NCI-H2081 treated with DMSO at 0.1 percent for 48 hours (cell line): ENCODE measurements at places on chromosomes 2 and 18.
A peak's percentile ranks its signal among the peaks of the same experiment; 100 is the strongest.

GRCh38 chr2:24743924-24744323 is 49.3 kb downstream of the PTRHD1 start:
- no peak for DNase-seq

GRCh38 chr2:55616551-55617174 is 759 bp downstream of the PPP4R3B start:
- DNase-seq, result no peak

GRCh38 chr2:98118161-98118560 is 31.2 kb downstream of the VWA3B start:
- DNase-seq, result no peak

GRCh38 chr18:43596105-43596712 is 318.9 kb upstream of the SYT4 start:
- peak; percentile 34 for DNase-seq

- DNase-seq, result no peak
These were observed 971.9 kb downstream of the DCDC2C start for GRCh38 chr2:4675295-4675694.

- DNase-seq, result no peak
These were observed 909.4 kb upstream of the GYPC start for GRCh38 chr2:125746321-125747164.

- DNase-seq, result no peak
These were observed 439.9 kb upstream of the ETAA1 start for GRCh38 chr2:66957198-66957597.

DNA sequence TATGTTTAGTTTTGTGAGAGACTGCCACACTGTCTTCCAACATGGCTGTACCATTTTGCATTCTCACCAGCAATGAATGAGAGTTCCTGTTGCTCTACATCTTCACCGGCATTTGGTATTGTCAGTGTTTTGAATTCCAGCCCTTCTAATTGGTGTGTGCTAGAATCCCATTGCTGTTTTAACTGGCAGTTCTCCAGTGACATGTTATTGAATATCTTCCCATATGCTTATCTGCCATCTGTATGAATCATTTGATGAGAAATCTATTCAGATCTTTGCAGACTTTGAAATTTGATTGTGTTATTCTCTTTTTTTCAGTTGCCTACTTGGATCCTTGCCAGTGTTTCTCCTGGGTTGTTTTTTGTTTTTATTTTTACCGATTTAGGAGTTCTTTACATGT is 99.0 kb downstream of the SNTG2 start:
- DNase-seq, result no peak

- DNase-seq, result no peak
These were observed 53.5 kb downstream of the ATP8B1 start for GRCh38 chr18:57749604-57749970.

DNA sequence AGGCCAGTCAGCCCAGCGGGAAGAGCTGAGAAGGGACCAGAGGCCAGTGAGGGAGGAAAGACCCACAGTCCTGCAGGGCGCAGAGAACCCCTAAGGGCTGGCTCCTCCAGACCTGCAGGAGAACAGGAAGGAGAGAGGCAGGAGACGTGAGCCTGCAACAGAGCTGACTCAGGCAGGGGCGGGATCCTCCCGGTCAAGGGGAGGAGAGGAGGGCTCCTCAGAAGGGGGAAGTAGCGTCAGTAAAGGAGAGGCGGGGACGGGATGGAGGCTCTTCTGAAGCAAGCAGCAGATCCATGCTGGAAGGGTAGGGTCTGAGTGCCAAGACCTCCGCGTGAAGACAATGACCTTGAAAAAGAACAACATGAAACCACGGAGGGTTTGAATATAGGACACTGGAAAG is 50.8 kb downstream of the TRABD2A start:
- no peak for DNase-seq

GRCh38 chr2:172092716-172093415 is 7.6 kb downstream of the DLX1 start:
- DNase-seq, result no peak

- DNase-seq, result no peak
These were observed 58.1 kb upstream of the ERBB4 start for GRCh38 chr2:212596688-212597087.

- DNase-seq, result no peak
These were observed 129.4 kb downstream of the LYPD6B start for GRCh38 chr2:149167941-149168340.

DNA sequence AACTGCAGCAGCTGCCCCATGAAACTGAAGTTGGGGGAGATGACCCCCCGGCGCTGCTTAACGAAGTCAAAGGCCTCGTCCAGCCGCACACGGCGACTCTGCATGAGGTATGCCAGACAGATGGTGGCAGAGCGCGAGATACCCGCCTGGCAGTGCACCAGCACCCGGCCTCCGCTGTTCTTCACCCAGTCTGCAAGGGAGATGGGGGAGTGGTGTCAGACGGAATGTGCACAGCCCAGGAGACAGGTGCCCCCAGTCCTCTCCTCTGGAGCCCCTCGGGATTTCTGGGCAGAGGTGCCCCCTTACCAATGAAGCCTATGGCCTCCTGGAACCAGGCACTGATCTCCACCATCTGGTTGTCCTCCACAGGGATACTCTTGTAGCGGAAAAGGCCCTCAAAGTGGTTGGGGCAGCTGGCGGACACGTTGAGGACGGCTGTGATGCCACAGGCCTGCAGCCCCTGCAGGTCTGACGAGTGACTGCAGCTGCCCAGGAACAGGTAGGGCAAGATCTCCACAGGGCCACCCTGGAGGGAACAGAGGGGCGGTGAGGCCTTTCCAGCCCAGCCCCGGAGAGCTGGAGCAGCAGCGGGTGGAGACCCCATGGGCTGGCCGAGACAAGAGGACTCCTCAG is 1.3 kb downstream of the DUSP2 start:
- DNase-seq, result no peak
